ENCODE measurements at places on chromosomes 3 and 15. TPM values are rescaled to one million over a fixed set of nuclear protein-coding genes. Genes with fewer than 3 reads are reported as not detected.
A peak's percentile ranks its signal among the peaks of the same experiment; 100 is the strongest.

- DNase-seq: peak; percentile 28
Measured at GRCh38 chr3:107753494-107753893, 230.7 kb downstream of the BBX start.

Gene CYP8B1
- not detected for total RNA-seq

Gene PPARG
- 2.2 TPM for total RNA-seq

GRCh38 chr3:123013876-123014275 is 13.7 kb downstream of the SEMA5B start:
- no peak for DNase-seq

DNA sequence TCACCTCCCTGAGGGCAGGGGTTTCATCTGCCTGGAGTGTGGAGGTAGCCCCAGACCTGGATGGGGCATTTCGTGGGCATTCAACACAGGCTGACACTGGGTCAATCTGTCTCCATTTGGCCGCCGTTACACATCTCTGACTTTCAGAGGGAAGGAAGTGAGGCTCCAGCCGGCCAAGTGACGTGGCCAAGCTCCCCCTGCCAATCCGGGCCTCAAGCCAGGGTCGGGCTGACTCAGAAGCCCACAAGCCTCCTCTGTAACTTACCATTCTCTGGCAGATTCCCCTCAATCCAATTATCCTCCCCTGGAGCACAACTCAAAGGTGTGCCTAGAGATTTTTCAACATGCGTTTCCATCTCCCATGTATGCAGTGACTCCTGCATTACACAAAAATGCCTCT is 227.6 kb downstream of the KLF13 start:
- DNase-seq: no peak

Measured in activated CD4-positive, alpha-beta memory T cell treated with anti-CD3 and anti-CD28 coated beads, Interleukin-2, amount 10 ng/mL, durations not matched to agents 7 days and 5 days (primary cell).